ENCODE measurements at places on chromosomes 1 and 21.

DNA sequence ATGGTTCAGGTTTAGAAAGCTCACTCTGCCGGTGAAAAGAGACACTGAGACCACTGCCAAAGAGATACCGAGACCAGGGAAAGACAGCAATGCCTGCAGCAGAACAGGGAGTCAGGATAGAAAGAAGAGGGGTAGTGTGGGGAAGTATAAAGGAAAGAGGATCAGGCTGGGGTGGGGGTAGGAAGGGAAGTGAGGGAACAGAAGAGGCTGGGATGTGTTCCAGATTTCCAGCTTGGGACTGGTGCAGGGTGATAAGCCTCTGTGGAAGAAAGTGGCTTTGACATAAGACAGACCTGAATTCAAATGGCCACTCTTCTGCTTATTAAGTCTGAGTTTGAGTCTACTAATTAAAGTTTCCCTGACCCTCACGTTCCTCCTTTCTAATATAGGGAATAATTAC, 105.9 kb downstream of the PIK3R3 start:
- peak; percentile 43 for DNase-seq

DNA sequence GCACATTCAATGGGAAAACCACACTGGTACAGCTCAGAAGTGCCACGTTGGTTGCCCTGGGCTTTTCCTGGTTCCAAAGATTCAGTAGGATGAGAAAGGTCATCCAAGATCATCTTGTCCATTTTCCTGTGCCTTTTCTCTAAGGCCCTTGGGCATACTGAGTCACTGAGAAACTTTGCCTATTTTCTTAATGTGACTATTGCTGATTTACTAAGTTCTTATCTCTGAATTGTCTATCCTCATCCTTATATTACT, 57.2 kb upstream of the HSD17B7 start:
- DNase-seq: no peak

DNA sequence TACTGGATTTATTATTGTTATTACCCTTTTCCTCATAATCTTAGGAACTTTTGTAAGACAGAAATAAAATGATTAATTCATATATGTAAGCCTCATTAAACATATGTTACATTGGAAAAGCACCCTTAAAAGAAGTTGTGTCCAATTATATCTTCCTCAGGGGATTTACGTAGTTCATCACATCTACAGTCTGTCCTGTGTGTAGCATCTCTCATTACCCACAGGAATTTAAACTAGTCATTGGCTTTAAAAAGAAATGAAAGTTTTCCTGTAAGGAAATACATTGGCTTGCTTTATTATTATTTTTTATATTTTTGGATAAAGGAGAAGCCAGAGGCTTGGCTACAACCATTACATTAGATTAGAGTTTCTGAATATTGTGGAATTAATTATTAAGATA, 56.1 kb downstream of the SWT1 start:
- no peak for DNase-seq

GRCh38 chr1:21287905-21288514, 2.3 kb downstream of the ECE1 start:
- no peak for DNase-seq

DNA sequence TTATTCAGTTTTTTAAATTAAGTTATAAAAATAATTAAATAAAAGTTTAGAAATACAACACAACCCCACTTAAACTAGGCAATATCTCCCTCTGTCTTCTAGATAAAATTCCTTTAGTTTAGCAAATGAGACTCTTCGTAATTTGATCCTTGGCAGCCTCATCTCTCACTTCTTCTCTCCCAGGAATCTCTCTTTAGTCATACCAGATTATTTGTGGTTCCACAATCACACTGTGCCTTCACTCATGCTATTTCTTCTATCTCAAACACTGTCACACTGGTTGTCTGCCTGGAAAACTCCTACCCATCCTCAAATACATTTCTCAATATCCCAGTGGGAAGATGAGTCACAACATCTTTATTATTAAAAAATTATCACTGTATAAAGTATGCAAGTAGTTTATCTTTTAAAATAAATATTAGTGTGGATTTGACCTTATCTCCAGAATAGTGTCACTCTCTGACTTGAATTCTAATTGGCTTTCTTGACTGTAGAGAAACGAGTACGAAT, 195.5 kb downstream of the KCNH1 start:
- no peak for DNase-seq

DNA sequence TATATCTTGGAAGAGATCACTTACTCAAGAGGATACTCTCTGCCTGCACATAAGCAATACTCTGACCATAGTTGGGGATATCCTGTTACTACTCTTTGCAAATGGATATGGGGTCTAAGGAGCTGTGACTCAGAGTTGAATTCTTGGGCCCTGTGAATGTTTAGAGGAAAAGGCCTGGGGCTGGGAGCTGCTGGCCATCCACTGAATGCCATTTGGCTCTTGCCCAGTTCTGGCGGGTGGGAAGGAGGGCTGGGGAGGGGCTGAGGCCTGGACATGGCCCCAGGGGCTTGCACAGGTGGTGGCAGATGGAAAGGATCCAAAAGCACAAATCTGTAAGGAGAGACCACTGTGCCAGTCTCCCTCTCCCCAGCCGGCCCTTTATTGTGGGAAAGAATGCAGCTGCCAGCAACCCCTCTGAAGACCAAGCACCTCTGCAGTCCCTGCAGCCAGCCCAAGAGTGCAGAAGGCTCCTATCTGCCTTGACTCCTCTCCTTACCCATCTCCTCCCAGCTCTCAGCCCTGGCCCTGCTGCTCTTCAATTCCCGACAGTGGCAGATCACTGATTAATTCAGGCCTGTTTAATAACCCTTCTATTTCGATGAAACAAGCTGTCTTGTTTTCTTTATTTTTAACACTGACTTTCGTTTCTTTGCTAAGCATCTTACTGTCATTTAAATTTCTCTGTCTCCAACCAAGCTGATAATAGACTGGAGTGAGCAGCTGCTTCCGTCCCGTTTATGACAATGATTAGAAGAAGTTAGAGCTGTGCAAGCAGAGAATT, 12.1 kb downstream of the PLXNA2 start:
- peak; percentile 54 for DNase-seq

- no peak for DNase-seq
These were observed 176.9 kb downstream of the FASLG start for GRCh38 chr1:172835834-172836233.

DNA sequence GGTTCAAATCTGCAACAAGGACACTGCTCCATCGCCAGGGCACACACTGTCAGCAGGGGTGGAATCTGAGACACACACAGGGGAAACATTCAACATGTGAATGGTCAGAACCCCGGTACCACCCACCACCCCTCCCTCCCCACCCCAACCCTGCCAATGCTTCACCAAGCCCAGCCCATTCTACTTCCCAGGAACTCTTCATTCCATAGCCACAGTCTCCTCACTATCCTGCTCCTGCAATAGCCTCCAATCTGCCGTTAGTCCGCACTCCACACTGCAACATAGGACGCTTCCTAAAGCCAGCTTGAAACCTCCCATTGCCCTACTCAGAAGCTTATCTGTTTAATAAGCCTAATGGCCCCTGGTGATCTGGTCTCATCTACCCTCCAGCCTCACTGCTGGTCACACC, 7.5 kb upstream of the RAB3B start:
- DNase-seq: no peak

GRCh38 chr1:2213576-2214505, 14.3 kb upstream of the SKI start:
- DNase-seq: peak; percentile 89

DNA sequence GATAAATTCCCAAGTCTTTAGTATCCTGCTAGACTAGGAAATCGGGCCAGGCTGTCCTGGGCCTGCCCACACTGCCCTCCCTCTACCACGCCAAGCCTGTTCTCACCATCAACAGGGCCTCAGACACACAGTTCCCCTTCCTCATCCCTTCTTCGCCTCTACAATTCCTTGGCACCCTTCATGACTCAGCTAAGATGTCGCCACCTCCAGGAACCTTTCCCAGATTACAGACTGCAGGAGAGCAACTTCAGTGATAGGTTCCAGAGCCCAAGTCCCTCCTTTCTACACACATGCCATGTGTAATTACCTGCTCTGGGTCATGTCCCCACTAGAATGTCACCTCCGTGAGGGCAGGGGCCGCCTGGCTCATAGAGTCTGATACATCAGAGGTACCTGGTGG, 3.3 kb downstream of the RIMS3 start:
- no peak for DNase-seq

- DNase-seq: peak; percentile 39
These were observed 37.4 kb downstream of the TMCO4 start for GRCh38 chr1:19762175-19762779.

DNA sequence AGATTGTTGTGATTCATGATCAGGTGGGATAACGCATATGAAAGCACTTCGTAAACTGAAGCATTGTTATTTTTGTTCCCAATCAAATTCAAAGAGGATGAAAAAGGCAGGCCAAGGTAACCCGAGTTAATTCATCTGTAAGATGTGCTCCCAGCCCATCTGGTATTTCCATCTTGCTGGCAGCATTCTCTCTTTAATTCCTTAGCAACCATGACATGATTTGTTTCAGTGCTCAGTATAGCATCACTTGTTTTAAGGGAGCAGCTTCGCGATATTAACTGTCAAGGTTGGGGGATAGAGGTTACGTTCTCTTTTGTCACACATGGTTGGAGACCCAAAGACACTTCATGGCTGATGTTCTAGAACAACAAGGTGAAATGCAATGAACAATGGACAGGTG, 6.4 kb downstream of the TSPAN2 start:
- DNase-seq: no peak

DNA sequence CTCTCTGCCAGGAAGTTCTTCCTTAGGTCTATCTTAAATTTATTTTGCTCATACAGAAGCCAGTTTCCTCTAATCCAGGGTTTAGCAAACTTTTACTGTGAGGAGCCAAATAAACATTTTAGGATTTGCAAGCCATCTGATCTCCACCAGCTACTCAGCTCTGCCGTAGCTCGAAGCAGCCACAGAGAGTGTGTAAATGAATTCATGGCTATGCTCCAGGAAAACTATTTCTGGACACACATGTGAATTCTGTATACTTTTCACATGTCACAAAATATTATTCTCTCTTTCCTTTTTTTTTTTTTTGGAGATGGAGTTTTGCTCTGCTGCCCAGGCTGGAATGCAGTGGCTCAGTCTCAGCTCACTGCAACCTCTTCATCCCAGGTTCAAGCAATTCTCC, 13.4 kb upstream of the AGTRAP start:
- no peak for DNase-seq

DNA sequence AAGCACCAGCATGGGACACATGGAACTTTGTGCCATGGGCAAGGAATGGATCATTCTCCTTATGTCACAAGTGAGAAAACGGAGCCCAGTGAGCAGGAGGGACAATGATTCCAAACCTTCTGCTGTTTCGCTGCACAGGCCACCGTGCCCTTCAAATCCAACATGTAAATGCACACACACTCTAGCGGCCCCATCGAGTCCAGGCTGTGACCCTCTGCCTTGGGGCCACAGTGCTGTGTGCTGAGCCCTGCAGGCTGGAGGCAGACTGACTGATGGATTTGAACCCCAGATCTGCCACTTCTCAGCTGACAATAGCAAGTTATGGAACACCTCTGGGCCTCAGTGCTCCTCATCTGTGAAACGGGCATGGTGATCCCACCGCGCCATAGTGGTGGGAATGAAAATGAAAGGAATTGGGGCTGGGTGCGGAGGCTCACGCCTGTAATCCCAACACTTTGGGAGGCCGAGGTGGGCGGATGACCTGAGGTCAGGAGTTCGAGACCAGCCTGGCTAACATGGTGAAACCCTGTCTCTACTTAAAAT, 63.6 kb downstream of the ALPL start:
- DNase-seq: no peak

DNA sequence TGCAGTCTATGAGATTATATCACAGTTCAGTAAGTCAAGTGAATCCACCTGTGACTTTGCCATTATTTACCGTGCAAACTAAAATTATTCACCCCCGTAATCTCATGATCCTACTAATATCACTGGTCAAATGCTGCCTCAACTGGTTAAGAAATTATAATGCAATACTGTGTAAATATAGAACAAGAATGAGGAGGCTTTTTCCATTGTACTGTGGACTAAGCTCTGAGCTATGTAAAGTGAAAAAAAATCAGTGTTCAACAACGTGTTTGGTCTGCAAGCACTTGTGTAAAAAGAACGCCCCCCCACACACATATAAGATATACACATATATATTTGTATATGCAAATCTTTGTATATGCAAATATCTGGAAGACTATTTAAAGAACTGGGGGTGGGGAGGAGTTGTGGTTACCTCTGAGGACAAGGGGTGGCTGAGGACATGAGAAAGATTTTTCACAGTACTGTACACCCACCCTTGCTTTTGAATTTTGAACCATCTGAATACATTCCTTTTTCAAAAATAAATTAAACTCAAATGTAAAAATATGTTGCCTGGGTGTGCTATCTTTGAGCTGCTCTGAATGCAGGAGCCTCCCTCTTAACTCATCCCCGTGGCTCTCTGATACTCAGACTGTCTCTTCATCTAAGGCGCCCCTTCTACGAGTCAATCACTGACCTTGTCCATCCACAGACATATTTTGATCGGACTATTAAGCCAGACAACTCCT, 57.0 kb downstream of the PTP4A2 start:
- DNase-seq: no peak

GRCh38 chr1:117179471-117179870, 31.3 kb downstream of the VTCN1 start:
- DNase-seq: no peak
